ENCODE measurements at places on chromosomes 5 and 9.
A peak's percentile ranks its signal among the peaks of the same experiment; 100 is the strongest.

DNA sequence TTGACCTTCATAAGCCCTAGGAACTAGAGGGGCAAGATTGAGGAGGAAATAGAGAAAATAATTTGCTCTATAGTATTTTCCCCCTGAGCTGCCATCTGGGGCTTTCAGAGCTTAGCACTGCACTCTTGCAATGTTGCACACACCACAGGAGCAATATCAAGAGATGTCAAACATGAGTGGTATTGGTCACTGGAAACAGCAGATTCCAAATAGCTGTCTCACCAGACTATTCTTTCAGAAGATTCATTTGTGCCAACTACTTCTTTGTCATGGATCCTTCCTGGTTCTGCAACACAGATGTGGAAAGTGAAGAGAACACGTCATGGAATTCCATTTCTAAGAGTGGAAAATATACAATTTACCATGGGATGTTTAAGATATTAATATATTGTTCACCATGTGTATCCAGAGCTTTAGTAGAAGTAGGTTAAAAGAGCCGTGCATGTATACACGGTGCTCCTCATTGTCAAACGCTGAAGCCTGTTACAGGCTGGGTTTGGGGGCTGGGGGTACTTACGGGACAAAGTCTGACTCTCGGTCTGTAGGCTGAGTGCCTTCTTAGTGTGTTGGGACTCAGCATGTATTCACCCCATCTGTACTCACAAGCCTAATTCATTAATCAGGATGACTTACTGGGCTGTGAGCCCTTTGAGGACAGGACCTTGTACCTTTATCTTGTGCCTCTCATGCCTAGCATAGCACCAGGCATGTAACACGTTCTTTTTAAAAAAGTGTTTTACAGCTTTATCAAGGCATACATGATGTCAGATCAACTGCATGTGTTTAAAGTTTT lies 31.4 kb upstream of the GDNF start:
- DNase-seq = no peak

GRCh38 chr5:141716468-141716867 lies 34.4 kb upstream of the ARAP3 start:
- DNase-seq = no peak

- no peak for DNase-seq
These were observed 3.3 kb downstream of the ANKS6 start for GRCh38 chr9:98793031-98793430.

GRCh38 chr5:11324521-11325289 lies 563.7 kb upstream of the DAP start:
- no peak for DNase-seq

DNA sequence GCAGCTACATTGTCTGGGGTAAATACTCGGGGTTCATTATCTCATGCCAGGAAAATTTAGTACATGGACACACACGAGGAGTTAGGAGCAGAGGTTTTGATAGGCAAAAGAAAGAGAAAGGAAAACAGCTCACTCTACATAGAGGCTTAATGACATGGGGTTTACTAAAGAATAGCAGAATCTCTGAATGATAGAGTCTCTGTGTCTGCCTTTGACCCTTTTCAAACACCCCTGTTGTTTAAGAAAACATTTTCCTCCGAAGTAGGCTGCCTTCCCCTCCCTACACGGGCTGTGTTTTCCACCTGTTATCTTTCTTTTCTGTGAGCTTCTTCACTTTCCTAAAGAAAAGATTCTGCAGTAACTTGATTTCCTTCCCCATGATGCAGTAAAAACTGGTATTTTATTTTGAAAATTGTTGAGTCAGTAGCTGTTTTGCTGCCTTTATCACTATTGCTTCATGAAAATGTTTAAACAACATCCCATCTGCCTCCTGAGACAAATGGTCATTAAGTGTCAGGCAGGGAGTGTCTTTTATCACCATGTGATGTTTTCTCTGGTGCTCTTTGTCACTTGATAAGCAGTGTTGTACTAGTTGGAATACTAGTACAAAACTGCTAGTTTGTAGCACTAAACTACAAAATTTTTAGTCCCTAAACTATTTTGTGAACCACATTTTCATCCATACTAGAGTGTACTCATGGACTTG lies 76.6 kb downstream of the PPIC start:
- peak; percentile 74 for DNase-seq

All from NCI-H748 treated with DMSO at 0.1 percent for 48 hours (cell line).